ENCODE measurements at places on chromosomes 1 and 21.

- no peak for DNase-seq
Measured at GRCh38 chr1:229295745-229296144, 24.8 kb downstream of the RAB4A start.

DNA sequence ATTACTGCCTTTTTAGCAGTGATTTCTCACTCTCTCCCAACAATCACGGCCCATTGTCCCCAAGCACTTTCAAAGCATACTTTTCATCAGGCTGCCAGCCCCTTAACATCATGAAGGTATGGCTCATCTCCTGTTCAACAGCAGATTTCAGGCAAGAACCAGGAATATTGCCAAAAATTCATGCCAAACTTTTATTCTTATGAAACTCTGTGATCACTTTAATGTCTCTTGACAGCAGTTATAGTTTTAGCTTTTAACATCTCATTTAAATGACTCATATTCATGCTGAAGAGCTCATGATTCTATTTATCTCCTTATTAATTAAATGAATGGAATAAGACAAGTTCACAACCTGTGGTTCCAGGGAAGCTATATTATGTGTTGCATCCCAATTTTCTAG is 235.1 kb downstream of the GRIK1 start:
- DNase-seq: no peak

DNA sequence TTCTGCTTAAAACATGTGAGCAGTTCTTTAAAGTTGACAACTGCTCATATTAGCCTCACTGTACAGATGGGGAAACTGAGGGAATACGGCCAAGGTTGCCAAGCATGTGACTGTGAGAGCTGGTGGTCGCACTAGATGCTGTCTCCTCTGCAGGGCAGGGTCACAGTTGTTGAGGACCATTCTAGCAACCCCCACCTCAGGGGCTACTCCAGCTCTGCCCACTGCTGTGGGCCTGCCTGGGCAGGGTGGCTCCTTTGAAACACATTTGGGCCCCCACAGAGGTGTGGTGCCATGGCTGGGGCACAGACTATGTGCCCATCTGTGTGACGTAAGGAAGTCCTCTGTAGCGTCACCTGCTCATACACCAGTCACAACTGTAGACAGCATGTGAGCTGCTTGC is 779 bp downstream of the THEM5 start:
- DNase-seq: no peak

- DNase-seq: no peak
Measured at GRCh38 chr1:156660752-156661112, 16.5 kb downstream of the NES start.

GRCh38 chr1:155011437-155012025 is 8.9 kb downstream of the ZBTB7B start:
- no peak for DNase-seq

DNA sequence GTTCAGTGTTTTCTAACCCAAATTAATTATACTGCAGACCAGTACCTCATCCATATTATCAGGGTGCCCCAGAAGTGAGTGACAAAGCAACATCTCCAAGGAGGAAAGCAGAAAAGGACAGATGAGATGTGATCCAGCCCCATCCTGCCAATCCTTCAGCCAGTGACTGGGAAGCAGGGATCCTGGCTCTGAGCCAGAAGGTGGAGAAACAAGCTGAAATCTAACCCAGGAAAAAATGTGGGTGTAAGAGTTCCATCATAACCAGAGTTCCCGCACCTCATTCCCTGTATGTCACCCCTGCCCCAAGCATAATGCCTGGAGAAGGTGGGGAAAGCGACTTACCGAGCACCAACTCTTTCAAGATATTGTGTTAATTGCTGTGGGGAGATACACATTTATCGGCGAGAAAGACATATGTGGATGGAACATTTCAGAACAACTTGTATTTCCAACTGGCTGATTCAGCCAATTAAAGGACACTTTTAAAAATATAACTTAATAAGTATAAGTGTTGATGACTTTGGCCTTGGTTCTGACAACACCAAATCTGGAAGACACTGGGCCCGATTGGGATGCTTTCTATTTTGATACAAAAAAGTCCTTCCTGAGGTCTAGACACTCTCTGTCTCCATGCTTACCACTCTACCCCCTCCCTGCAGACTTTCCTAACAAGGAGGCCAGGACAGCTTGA is 14.9 kb downstream of the PLEKHA6 start:
- no peak for DNase-seq

DNA sequence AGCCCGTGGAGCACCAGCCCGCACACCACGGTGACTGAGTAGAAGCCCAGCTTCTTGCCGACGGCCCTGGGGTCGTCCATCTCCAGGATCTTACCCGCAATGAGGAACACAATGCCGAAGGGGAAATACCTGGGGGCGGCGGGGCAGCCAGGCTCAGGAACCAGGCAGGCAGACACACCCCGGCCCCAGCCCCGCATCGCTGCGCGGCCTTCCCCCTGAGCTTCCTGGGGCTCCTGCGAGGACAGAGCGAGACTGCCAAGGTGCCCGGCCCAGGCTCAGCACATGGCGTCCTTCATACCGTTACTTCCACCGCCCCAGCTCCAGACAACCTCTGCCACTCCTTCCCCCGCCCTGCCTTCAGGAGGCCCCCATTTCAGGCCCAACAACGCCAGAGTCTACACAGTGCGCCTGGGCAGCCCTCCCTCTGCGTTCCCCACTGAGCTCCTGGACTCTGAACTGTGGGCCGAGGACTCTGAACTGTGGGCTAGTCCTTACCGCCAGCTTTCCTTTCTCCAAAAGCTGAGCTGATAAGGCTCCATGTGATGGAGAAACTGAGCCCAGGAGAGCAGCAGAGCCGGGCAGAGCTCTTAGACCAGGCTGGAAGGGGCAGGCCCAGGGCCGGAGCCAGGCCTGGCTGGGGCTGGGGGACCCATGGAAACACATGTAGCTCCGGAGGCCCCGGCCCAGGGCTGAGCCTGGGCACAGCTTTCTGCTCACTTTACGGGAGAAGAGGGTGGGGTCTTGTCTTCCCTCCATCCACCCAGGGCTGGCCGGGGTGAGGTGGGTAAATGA is 30.8 kb downstream of the PODN start:
- DNase-seq: no peak

DNA sequence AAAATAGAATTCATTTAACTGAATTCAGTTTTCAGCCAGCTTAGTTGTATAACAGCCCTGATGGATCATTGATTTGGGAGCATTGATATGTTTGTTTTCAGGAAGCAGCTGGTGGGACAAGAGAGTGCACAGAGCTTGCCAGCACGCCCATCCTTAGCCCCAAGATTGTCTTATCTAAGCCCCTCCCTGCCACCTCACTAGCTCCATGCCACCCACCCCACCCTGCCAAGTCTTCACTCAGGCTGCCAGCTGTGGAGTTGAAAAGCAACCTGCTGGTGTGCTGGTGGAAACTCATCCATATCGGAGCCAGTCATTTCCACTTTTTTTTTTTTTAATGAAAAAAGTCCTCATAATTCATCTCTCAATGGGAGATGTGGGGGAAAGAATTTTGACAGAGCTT is 11.8 kb downstream of the KIRREL1 start:
- DNase-seq: no peak

DNA sequence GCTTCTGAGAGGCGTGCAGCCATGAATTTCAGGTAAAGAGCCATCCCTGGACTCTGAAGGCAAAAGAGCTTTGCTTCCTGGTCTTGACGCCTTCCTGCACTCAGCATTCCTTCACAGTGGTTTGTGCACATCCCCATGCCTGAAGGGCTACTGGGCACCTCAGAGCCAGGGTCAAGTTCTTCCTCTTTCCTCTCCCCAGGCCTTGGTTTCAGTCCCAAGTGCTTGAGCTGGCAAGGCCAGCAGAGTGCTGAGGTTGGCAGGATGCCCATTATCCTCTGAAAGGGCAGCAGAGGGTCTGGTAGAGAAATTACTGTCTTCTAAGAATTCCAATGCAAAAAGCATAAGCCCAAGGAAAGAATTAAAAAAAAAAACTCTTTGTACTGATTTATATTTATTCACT is 1064.9 kb downstream of the TTLL7 start:
- DNase-seq: no peak

- no peak for DNase-seq
Measured at GRCh38 chr21:10627316-10627863, 106.0 kb downstream of the TPTE start.

DNA sequence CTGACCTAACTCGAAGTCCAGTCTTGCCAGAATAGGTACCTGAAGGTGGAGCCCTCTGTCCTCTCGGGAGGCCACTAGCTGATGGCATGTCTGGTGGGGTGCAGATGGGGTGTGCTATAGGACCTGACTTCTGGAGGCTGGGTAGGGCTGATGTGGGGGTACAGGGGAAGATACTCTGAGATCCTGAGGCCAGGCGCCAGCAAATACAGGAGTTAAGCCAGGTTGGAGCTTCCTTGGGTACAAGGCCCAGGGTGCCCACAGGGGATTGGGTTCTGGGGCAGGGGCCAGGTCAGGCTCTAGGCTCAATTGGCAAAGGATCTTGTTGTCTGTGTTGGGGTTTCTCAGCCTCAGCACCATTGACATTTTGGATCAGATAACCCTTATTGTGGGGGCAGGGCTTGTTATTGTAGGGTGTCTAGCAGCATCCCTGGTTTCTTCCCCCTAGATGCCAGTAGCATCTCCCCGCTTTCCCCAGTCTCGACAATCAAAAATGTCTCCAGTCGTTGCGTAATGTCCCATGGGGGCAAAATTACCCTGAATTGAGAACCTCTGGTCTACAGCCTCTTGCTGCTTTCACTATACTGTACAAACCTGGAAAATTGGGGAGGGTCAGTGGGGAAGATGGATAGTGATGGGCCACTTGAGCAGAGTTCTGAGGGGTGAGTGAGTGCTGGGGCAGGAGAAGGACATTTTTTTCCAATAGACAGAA is 9.2 kb downstream of the PTPRF start:
- no peak for DNase-seq

DNA sequence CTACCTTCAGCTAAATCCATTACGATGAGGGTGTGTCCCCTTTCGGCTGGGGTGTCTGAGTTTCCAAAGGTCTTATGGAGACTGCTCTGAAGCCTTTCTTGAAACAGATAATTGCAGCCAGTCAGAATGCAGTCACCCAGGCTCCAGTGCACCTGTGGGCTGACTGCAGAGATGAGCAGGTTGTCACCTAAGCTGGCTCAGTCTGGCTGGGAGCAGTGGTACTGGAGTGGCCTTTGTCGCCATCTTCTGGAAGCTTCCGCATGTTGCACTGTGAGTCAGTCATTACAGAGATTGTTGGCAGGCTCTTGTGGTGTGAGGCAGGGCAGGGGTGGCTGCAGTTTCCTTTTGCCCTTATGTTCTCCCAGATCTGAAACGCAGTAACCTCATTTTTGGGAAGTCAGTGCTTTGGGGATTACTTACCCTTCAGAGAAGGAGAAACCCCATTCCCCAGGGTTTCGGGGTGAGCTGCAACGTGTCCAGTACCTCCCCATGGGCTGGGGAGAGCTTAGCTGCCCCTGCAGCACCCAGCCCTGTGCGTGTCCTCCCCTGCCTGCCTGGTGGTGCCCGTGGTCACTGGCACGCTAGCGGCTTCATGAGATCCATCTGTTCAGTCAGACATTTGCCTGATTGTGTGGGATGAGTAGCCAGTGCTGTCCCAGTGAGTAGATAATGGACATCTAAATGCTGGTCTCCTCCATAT is 48.0 kb downstream of the SMYD2 start:
- peak; percentile 77 for DNase-seq

- no peak for DNase-seq
Measured at GRCh38 chr1:215665215-215665614, 98.1 kb downstream of the KCTD3 start.

DNA sequence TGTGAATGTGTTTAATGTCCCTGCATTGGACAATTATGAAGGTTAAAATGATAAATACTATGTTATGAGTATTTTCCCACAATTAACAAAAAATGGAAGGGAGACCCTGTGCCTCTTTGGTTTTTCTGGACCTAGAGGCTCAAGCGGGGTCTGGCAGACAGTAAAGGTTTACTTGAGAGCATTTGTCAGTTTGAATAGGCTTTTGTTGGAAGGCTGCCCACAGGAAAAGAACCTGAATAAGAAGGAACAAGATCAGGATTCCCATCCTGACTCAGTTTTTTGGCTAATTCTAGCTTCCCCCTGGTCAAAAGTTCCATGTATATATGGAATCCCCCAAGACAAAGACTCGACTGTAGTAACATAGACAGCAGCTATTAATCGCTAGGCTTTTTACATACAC is 150.9 kb upstream of the JUN start:
- no peak for DNase-seq

- DNase-seq: no peak
Measured at GRCh38 chr1:116679091-116679827, 11.7 kb upstream of the IGSF3 start.

DNA sequence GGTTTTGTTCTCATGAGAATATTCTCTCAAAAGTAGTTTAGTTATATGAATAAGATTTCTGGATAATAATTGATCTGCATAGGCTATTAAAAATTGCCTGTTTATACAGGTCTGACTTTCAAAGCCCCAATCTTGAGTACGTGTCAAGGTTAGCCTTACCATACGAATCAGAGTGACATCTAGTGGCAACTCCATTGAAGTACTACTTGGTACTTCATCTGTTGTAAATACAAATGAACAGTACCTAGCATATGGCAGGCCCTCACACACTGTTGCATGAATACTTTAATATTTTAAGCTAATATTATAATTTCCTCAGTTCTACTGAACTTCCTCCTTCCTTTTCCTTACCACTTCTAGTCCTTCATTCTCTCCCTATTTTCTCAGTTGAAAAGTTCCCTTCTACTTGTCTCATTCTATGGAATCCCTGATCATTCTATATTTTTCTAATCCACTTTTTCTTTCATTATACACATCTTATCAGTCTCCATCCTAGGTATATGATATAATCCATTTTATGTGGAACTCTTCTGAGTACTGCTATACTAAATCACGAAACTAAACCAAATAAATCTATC is 101.2 kb downstream of the AKT3 start:
- DNase-seq: no peak

- DNase-seq: no peak
Measured at GRCh38 chr1:204075139-204075521, 2.2 kb downstream of the SOX13 start.

GRCh38 chr1:247332623-247333361 is 1.1 kb upstream of the ZNF496 start:
- DNase-seq: no peak

GRCh38 chr1:200432586-200432985 is 22.8 kb upstream of the ZNF281 start:
- DNase-seq: no peak

DNA sequence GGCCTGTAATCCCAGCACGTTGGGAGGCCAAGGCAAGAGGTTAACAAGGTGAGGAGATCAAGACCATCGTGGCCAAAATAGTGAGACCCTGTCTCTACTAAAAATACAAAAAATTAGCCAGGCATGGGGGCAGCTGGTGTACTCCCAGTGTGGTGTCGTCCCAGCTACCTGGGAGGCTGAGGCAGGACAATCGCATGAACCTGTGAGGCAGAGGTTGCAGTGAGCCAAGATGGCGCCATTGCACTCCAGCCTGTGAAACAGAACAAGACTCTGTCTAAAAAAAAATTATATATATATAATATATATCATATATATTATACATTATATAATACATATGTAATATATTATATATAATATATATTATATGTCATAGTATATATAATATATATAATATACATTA is 249.2 kb upstream of the TPTE start:
- DNase-seq: no peak

DNA sequence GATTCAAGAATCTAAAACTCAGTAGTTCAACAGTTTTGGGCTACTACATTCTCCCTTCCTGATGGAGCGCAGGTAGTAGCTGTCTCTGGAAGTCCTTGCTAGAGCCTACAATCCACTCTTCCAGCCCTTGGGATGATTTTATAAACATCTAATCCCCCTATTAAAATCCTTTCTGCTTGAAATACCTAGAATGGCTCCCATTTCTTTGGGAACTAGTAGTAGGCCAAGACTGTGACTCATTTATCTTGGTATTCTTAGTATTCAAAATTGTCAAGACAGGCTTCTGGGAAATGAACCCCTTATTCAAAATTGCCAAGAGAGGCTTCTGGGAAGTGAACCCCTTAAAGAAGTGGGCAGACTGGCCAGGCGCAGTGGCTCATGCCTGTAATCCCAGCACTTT is 142.5 kb upstream of the FGGY start:
- DNase-seq: no peak
